Endothelial cell (in vitro differentiated cells): ENCODE measurements at places on chromosomes 11 and 22. TPM values are rescaled to one million over a fixed set of nuclear protein-coding genes. Genes with fewer than 3 reads are reported as not detected.

The TSGA10IP gene
- total RNA-seq, result not detected

The DNAJB13 gene
- 0.36 TPM for total RNA-seq

- H3K36me3 ChIP-seq, result no peaks in the 10 kb centered on the region
- DNase-seq, result no peak
- no peak overlapping the region for H3K4me3 ChIP-seq
- H3K4me1 ChIP-seq, result peaks cover 12% of the 10 kb centered on the region
- H3K27ac ChIP-seq, result no peak overlapping the region
Observed at GRCh38 chr11:48063424-48063978, 83.1 kb downstream of the PTPRJ start.

DNA sequence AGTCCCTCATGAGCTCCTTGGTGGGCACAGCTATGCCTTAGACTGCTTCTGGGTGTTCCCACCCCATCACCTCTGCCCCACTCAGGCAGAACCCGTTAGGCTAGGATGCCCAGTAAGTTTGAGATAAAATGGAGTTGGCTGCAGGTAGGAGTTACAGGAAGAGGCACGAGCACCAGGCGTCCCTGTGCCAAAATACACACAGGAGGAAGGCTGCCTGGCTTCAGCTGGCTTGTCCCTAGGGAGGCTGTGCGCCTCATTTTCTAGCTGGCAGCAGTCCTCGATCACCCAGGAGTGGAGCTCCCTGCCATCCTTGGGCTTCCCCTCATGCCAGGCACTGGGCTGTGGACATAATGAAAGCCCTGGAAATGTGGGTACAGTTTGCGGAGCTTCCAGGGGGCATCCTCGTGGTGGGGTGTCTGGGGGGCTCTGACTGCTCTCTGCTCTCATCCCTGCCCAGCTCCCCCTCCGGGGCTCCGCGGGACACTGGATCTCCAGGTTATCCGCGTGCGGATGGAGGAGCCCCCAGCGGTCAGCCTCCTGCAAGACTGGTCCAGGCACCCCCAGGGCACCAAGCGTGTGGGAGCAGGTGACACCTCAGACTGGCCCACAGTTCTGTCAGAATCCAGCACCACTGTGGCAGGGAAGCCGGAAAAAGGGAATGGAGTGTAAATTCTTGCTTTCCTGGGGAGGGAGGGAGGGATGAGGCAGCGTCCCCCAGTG, 12.3 kb upstream of the MARK2 start:
- no peak overlapping the region for H3K27ac ChIP-seq
- no peak for DNase-seq
- no peaks in the 10 kb centered on the region for H3K27me3 ChIP-seq
- no peak overlapping the region for H3K4me3 ChIP-seq

The ENTHD1 gene
- total RNA-seq, result not detected

The FOLR2 gene
- not detected for total RNA-seq

DNA sequence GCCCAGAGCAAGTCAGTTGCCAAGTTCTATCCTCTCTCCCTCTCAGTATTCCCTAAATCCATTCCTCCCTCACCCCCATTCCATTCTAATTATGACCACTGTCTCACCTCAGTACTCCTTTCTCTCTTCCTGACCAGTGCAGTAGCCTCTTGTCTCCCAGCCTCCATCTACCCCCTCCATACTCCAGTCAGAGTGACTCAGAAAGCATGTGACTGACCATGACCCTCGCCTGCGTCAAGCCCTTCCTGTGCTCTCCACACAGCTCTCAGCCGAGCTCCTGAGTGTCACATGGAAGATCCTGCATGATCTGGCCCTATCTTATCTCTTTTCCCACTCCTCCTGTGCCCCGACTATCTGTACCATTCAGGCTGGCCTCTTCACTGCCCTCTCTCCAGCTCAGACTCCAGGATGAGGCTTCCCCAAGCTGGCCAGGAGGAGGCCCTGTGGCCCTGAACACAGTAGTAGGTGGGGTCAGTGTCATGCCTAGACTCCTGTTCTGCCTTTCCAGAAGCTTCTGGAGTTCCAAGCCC, 42.6 kb downstream of the NEU3 start:
- H3K4me3 ChIP-seq, result no peak overlapping the region
- no peak for DNase-seq
- no peaks in the 10 kb centered on the region for H3K4me1 ChIP-seq
- peaks cover 5% of the 10 kb centered on the region for H3K27me3 ChIP-seq
- no peaks in the 10 kb centered on the region for H3K36me3 ChIP-seq

The KREMEN1 gene
- 3.1 TPM for total RNA-seq

DNA sequence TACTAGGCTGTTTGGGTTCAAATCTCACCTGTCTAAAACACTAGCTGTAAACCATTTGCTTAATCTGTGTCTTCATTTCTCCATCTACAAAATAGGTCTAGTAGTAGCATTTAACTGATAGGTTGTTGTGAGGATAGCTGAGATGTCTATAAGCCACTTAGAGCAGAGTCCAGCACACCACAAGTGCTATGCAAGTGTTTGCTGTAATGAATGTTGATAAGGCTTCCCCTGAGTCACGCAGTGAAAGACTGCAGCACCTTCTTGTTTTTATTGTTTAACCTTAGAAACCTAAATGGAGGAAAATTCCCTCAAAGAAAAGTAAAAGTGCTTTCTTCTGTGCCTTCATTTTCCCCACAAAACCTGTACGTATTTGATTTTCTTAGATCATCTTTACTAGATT, 23.1 kb upstream of the LDHA start:
- H3K4me3 ChIP-seq, result no peak overlapping the region
- DNase-seq, result no peak
- H3K27ac ChIP-seq, result no peak overlapping the region
- H3K4me1 ChIP-seq, result no peaks in the 10 kb centered on the region
- H3K36me3 ChIP-seq, result no peaks in the 10 kb centered on the region

GRCh38 chr22:20083157-20083890, 3.3 kb downstream of the DGCR8 start:
- H3K36me3 ChIP-seq, result peaks cover 40% of the 10 kb centered on the region
- peak overlapping the region; percentile 73 for H3K27ac ChIP-seq
- H3K27me3 ChIP-seq, result peaks cover 15% of the 10 kb centered on the region
- no peak for DNase-seq
- H3K4me3 ChIP-seq, result peak overlapping the region; percentile 74

The TEX12 gene
- total RNA-seq, result not detected

DNA sequence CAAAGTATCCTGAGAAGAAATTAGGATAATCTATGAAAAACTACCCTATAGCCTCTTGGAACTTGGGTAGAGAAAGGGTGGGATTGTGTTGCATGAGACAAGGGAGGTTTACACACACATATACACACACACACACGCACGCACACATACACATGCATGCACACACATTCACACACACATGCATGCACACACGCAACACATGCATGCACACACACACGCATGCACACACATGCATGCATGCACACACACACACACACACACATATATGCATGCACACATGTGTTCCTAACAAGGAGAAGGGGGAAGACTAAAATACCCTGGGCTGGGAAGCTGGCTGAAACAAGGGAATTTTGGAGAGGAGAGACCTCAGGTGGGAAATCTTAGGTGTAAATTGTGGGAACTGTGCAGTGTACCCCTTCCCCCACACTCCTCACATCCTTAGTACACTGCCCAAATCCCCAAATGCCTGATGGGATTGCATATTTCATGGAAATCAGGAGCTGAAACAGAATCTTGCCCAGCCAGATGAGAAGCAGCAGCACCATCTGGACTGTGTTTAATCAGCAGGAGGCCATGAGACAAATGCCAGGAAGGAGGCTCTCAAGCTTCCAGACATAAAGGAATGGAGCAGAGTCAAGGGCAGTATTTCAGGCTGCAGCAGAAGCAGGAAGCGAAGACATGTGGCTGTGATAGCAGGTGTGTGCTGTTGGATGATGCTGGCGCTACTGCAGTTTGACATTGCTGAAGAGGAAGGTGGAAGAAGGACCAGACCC, 14.6 kb upstream of the POLD3 start:
- peak overlapping the region; percentile 42 for H3K4me3 ChIP-seq
- H3K27ac ChIP-seq, result peak overlapping the region; percentile 44
- H3K4me1 ChIP-seq, result peaks cover 13% of the 10 kb centered on the region
- no peak for DNase-seq
- H3K27me3 ChIP-seq, result peaks cover 4% of the 10 kb centered on the region

GRCh38 chr11:122306831-122307391, 190.9 kb upstream of the BLID start:
- DNase-seq, result no peak
- no peak overlapping the region for H3K27ac ChIP-seq
- H3K4me3 ChIP-seq, result no peak overlapping the region
- peaks cover 5% of the 10 kb centered on the region for H3K27me3 ChIP-seq
- H3K36me3 ChIP-seq, result no peaks in the 10 kb centered on the region

- H3K27me3 ChIP-seq, result peaks cover 28% of the 10 kb centered on the region
- H3K4me1 ChIP-seq, result peaks cover 20% of the 10 kb centered on the region
- peaks cover 32% of the 10 kb centered on the region for H3K36me3 ChIP-seq
- peak; percentile 34 for DNase-seq
- peak overlapping the region; percentile 88 for H3K4me3 ChIP-seq
Observed at GRCh38 chr11:65116370-65117205, 913 bp downstream of the ZNHIT2 start.

- DNase-seq, result no peak
- peaks cover 15% of the 10 kb centered on the region for H3K27me3 ChIP-seq
- H3K36me3 ChIP-seq, result peaks cover 4% of the 10 kb centered on the region
- no peak overlapping the region for H3K27ac ChIP-seq
Observed at GRCh38 chr11:73288192-73288872, 16.2 kb downstream of the P2RY6 start.

The ALDH3B1 gene
- total RNA-seq, result not detected

The UBQLNL gene
- total RNA-seq, result 4.4 TPM

The B4GALNT4 gene
- total RNA-seq, result 14.9 TPM

GRCh38 chr11:116114198-116114651, 610.0 kb upstream of the CADM1 start:
- H3K4me1 ChIP-seq, result no peaks in the 10 kb centered on the region
- no peak for DNase-seq
- H3K36me3 ChIP-seq, result peaks cover 3% of the 10 kb centered on the region
- no peak overlapping the region for H3K27ac ChIP-seq
- peaks cover 1% of the 10 kb centered on the region for H3K27me3 ChIP-seq

GRCh38 chr11:113481672-113482071, 6.5 kb upstream of the DRD2 start:
- H3K36me3 ChIP-seq, result no peaks in the 10 kb centered on the region
- no peaks in the 10 kb centered on the region for H3K27me3 ChIP-seq
- H3K27ac ChIP-seq, result no peak overlapping the region
- no peaks in the 10 kb centered on the region for H3K4me1 ChIP-seq
- no peak for DNase-seq

DNA sequence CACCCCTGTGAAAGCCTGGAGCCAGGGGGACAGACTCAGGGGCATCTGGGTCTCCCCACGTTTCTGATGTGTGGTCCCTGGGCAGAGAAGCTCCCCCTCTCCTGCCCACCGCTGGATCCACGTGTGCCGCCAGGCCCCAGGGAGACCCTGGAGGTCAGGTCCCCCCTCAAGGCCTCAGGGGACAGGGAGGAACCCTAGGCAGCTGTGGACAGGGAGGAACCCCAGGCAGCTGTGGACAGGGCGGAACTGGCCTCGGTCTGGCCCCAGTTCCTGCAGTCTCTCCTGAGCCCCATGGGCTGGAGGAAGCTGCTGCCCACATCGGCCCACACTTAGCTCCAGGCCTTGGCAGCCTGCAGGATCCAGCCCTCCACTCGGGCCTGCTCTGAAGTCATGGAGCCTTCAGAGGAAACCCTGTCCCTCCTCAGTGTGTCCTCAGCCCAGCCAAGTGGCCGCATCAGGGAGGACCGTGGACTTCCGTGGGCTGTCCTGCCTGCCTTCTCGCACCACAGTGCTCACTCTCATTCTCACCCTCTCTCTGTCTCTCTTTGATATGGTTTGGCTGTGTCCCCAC, 127.7 kb downstream of the BRD1 start:
- peaks cover 2% of the 10 kb centered on the region for H3K27me3 ChIP-seq
- no peaks in the 10 kb centered on the region for H3K36me3 ChIP-seq
- H3K27ac ChIP-seq, result no peak overlapping the region
- no peak overlapping the region for H3K4me3 ChIP-seq

DNA sequence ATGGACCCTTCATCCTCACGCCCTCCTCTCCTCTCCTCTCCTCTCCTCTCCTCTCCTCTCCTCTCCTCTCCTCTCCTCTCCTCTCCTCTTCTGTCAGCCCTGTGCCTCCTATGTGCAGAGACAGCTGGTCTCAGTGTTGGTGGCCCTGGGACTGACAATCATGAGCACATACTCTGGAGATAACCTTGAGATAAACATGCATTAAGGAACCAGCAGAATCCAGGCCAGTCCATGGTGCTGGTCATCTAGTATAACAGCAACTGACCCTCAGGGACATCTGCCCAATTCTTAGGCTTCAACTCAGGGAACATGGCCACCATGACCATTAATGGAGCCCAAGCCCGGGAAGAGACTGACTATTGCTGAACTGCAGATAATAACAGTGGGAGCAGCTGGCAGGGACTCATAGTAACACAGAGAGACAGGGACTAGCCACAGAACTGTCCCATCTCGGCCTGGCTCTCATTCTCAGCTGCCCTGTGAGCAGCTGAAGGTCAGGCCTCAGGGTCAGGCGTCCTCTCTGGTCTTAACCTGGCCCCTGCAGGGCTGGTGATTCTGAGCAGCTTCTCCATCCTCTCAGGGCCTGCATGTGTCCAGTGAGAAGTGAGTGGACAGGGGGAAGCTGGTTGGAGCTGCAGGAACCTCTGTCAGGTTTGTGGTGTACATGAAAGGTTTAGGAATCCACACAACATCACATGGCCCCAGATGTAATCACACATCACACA, 45.4 kb downstream of the GGTLC2 start:
- no peak overlapping the region for H3K27ac ChIP-seq
- H3K4me1 ChIP-seq, result no peaks in the 10 kb centered on the region
- no peak for DNase-seq
- no peak overlapping the region for H3K4me3 ChIP-seq
